Naive thymus-derived CD8-positive, alpha-beta T cell (primary cell): ENCODE measurements at places on chromosomes 12 and 14.

DNA sequence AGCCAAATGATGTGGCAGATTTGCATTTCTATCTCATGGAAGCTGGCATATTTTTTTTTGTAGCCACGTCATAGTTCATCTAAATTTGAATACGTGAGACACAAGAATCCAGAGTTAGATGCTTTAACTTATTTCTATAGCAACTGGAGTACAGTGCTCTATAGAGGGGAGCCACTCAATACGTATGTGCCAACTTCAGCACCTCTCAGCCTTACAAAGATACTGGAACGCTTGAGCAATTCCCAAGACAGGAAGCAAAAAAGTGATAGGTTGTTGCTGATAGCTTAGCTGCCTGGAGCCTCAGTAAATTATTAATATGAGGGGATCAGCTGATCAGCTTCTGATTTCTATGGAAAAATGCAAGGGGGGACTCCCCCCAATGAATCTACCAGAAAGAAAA is 24.1 kb upstream of the PELI2 start:
- peaks cover 17% of the 10 kb centered on the region for H3K27me3 ChIP-seq
- no peaks in the 10 kb centered on the region for H3K4me1 ChIP-seq
- no peak overlapping the region for H3K27ac ChIP-seq
- no peak overlapping the region for H3K4me3 ChIP-seq
- no peak for DNase-seq
- peaks cover 9% of the 10 kb centered on the region for H3K36me3 ChIP-seq

DNA sequence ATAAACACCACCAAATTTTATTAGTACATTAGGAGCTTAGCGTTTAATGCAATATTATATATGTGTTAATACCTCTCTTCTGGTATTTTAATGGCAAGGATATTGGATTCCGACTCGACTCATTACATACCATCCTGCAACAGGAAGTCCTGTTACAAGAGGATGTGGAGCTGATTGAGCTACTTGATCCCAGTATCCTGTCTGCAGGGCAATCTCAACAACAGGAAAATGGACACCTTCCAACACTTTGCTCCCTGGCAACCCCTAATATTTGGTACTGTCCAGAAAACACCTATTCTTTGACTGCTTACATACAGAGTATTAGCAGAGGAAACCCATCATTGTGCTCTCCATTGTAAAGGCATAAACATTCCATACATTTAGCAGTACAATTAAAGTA is 45.2 kb downstream of the VEZT start:
- H3K36me3 ChIP-seq: peaks cover 9% of the 10 kb centered on the region
- no peaks in the 10 kb centered on the region for H3K4me1 ChIP-seq
- no peak for DNase-seq
- H3K27me3 ChIP-seq: no peaks in the 10 kb centered on the region
- no peak overlapping the region for H3K27ac ChIP-seq

GRCh38 chr12:29763301-29763683 is 20.4 kb downstream of the TMTC1 start:
- no peak overlapping the region for H3K27ac ChIP-seq
- no peaks in the 10 kb centered on the region for H3K4me1 ChIP-seq
- no peak for DNase-seq
- no peaks in the 10 kb centered on the region for H3K36me3 ChIP-seq
- no peak overlapping the region for H3K4me3 ChIP-seq

- no peak overlapping the region for H3K27ac ChIP-seq
- H3K36me3 ChIP-seq: no peaks in the 10 kb centered on the region
- H3K4me3 ChIP-seq: no peak overlapping the region
- DNase-seq: no peak
Measured at GRCh38 chr12:116126610-116127009, 150.9 kb downstream of the MED13L start.

DNA sequence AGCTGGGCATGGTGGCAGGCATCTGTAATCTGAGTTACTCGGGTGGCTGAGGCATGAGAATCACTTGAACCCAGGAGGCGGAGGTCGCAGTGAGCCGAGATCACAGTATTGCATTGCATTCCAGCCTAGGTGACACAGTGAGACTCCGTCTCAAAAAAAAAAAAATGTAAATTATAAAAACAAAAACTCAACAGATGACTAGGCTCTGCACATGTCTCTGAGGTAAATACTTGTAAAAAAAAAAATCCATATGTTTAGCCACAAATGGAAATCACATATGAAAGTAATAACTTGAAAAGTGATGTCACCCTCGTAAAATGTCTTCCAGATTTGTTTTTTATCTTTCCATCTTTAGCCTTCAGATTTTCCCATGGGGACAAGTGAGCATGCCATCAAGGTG is 85.0 kb downstream of the KICS2 start:
- H3K27ac ChIP-seq: no peak overlapping the region
- no peak for DNase-seq
- no peaks in the 10 kb centered on the region for H3K4me1 ChIP-seq
- no peaks in the 10 kb centered on the region for H3K36me3 ChIP-seq
- H3K4me3 ChIP-seq: no peak overlapping the region

DNA sequence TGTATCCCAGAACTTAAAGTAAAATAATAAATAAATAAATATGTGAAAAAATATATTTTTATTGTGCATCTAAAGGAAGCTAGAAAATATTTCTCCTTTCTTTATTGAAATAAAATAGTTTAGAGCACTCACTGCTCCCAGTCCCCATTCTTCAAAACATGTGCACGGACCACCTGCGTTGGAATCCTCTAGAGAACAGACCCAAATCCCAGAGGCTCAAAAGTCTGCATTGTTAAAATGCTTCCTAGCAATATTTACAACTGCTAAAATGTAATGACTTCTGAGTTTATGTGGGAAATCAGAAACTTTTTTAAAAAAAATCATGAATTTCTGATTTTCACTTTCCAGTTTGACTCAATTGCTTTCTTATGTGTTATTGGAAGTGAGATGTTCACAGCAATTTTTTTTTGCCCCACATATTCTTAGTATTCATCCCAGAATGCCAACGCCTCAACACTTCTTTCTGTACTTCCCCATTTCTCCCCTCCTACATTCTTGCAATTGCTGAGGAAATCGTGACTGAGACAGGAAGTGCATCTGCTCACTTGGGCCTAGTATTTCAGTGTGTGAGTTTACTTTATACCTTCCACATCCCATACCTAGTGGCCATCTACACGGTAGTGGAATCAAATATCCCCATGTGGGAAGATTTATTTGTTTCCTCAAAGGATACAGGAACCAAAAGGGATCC is 116.0 kb upstream of the FLRT2 start:
- no peaks in the 10 kb centered on the region for H3K36me3 ChIP-seq
- H3K27me3 ChIP-seq: no peaks in the 10 kb centered on the region
- H3K4me3 ChIP-seq: no peak overlapping the region
- DNase-seq: no peak
- H3K4me1 ChIP-seq: no peaks in the 10 kb centered on the region
- H3K27ac ChIP-seq: no peak overlapping the region

DNA sequence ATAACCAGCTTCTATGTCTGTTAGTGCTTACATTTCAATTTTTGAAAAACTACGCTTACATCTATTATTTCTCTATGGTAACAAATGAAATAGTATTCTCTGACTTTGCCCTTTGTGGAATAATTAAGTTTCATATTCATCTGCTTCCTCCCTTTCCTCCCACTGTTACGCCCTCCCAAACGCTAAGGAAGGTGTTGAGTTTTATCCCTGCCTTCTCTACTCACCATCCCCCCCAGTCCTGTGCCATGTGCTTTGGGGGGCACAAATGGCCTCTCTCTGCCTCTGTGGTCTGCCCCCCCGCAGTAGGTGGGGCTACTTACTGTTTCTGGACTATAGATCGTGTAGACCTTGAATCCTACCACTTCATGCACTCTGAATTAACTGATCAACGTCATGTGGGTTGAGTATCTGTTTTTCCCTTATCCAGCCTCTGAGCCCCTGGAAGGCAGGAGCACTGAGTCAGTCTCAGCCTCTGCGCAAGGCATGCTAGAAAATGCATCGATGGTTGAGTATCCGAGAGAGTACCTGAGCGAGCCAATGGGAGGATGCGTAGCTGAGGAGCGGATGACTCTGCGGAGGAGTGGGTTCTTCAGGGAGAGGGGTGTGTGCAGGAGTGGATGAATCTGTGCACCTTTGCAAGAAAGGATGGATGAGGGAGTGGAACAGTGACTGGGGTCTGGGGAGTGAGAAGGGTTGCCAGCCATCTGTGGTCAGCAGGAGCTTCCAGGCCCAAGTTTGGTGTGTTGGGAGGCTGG is 114.5 kb upstream of the RTL1 start:
- H3K27me3 ChIP-seq: peaks cover 27% of the 10 kb centered on the region
- H3K36me3 ChIP-seq: no peaks in the 10 kb centered on the region
- H3K4me3 ChIP-seq: no peak overlapping the region
- H3K4me1 ChIP-seq: no peaks in the 10 kb centered on the region

DNA sequence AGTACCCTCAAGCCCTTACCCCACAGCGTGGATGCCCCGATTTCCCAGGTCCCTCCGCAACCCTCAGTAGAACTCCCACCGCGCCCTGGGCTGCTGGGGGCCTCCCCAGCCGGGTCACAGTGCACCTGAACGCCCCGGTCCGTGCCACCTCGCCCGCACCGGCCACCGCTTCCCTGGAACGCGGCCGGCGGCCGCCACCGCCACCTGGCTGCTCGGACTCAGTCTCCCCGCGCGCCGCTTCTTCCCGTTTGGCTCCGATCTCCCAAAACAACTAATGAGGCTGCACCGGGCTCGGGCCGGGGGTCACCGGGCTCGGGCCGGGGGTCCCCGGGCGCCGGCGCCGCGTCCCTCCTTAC is 1.0 kb downstream of the ITPK1 start:
- peak overlapping the region; percentile 77 for H3K27ac ChIP-seq
- H3K36me3 ChIP-seq: no peaks in the 10 kb centered on the region
- peaks cover 50% of the 10 kb centered on the region for H3K4me1 ChIP-seq
- peak overlapping the region; percentile 91 for H3K4me3 ChIP-seq
- H3K27me3 ChIP-seq: no peaks in the 10 kb centered on the region
- no peak for DNase-seq
